ENCODE measurements at places on chromosomes 16 and 17. TPM values are rescaled to one million over a fixed set of nuclear protein-coding genes. Genes with fewer than 3 reads are reported as not detected.

Gene MFAP4
- total RNA-seq, result 22.2 TPM

- H3K27ac ChIP-seq, result no peak overlapping the region
- no peaks in the 10 kb centered on the region for H3K27me3 ChIP-seq
- H3K4me3 ChIP-seq, result no peak overlapping the region
- no peaks in the 10 kb centered on the region for H3K4me1 ChIP-seq
- no peak for DNase-seq
- H3K36me3 ChIP-seq, result no peaks in the 10 kb centered on the region
Measured at GRCh38 chr17:74147966-74148365, 55.5 kb upstream of the RPL38 start.

GRCh38 chr17:30345527-30346075, 11.7 kb upstream of the TMIGD1 start:
- H3K4me1 ChIP-seq, result no peaks in the 10 kb centered on the region
- no peaks in the 10 kb centered on the region for H3K36me3 ChIP-seq
- peak overlapping the region; percentile 84 for H3K27ac ChIP-seq
- no peak overlapping the region for H3K4me3 ChIP-seq

GRCh38 chr16:9077091-9077809, 14.2 kb upstream of the HAPSTR1 start:
- H3K36me3 ChIP-seq, result no peaks in the 10 kb centered on the region
- H3K27ac ChIP-seq, result no peak overlapping the region
- no peak overlapping the region for H3K4me3 ChIP-seq
- H3K27me3 ChIP-seq, result no peaks in the 10 kb centered on the region
